M059J (cell line): ENCODE measurements at places on chromosomes 4 and X. TPM values are rescaled to one million over a fixed set of nuclear protein-coding genes. Genes with fewer than 3 reads are reported as not detected.
A peak's percentile ranks its signal among the peaks of the same experiment; 100 is the strongest.

- DNase-seq = no peak
These were observed 16.3 kb upstream of the MAOB start for GRCh38 chrX:43898406-43899035.

DNA sequence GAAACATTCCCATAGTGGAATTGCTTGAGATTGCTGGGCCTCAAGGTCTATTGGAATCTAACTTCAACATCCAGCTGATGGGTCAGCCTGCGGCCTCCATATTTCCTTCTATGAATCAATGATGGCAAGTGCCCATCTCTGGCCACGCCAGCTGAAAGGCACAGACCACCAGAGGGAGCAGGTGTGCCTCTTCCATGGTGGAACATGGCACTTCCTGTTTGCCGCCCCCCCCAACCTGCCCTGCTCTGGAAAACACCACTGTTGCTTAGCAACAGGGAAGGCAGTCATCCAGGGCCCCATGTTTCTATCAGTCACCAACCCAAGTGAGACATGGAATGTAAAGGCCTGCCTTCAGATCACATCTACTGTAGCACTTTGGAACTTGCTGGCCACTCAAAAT is 11.6 kb downstream of the PAGE4 start:
- DNase-seq = peak; percentile 85

GRCh38 chr4:107044170-107044569 is 8.1 kb upstream of the DKK2 start:
- DNase-seq = no peak

DNA sequence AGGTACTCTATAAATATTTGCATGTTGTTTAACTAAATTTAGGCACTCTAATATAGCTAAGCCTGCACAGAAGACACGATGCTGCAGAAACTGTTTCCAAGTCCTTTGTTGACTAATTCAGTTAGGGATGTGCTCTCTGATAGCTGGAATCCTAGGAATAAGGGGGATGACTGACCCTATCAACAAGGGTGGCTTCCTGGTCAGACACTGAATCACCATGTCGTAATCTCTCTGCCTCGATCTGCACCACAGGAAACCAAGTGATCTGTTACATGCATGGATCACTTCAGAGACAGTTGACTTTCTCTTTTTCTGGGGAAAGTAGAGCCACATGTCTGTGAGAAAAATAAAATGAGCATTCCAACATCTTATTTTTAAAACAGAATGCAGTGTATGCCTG is 169.1 kb downstream of the GUCY2F start:
- no peak for DNase-seq

- peak; percentile 92 for DNase-seq
These were observed 406.5 kb downstream of the IQCM start for GRCh38 chr4:149409146-149409545.

FABP2 gene
- total RNA-seq = not detected in 2 replicates

GRCh38 chr4:62023633-62024032 is 823.5 kb downstream of the ADGRL3 start:
- DNase-seq = no peak

GRCh38 chr4:104989371-104989770 is 157.3 kb upstream of the TET2 start:
- DNase-seq = peak; percentile 23

MYOZ2 gene
- total RNA-seq = not detected in 2 replicates

LIMCH1 gene
- 60.5 and 72.8 TPM in 2 replicates for total RNA-seq

DNA sequence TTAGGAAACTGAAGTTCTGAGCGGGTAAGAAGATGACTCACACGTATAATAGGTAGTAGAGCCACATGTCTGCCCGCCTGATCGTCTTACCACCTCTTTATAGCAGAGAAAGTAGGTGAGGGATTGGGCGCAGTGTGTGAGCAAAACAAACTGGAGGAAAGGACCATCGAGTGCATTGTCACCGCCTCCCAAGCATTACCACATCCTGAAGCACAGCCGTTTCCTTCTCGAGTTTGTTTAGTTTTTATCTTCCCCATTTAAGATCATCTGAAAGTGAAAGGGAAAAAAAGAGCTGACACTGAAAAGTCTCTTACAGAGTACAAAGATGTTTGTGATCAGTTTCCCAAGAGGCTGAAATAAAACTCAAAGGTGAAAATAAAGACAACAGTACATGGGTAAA is 14.8 kb downstream of the PDK3 start:
- DNase-seq = no peak

- no peak for DNase-seq
These were observed 1.2 kb upstream of the EFHC2 start for GRCh38 chrX:44344687-44345086.

DNA sequence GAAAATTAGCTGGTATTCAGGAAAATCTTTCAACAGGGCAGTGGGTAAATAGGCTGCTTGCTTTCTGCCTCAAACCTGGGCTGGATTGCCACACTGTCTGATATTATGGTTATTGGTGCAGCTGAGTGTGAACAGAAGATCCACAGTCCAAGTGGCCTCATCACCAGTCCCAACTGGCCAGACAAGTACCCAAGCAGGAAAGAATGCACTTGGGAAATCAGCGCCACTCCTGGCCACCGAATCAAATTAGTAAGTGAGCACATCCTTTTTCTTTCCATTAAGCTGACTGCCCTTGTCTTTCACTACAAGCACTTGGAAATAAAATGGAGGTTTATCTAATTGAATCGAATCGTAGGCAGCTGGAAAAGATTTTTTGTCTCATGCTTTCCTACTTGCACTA is 204.7 kb downstream of the TLL1 start:
- DNase-seq = no peak

APELA gene
- total RNA-seq = 0.17 TPM in 1 of 2 replicates, not detected in the other

DNA sequence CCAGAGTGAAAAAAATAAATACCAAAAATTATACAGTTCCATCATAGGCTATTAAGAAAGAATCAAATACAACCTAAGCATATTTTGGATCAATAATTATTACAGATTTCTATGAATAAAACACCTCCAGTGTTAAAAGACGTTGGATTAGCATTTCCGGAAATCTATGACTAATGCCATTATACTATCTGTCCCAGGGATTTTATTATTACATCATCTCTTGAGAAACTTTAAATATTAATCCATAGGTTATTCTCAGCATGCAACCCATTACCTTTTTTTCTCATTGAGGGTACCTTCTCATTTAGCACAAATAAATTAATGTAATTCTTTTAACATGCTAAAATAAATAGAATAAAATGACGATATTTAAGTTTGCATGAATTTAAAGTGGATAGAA is 44.6 kb downstream of the CXorf58 start:
- no peak for DNase-seq

DNA sequence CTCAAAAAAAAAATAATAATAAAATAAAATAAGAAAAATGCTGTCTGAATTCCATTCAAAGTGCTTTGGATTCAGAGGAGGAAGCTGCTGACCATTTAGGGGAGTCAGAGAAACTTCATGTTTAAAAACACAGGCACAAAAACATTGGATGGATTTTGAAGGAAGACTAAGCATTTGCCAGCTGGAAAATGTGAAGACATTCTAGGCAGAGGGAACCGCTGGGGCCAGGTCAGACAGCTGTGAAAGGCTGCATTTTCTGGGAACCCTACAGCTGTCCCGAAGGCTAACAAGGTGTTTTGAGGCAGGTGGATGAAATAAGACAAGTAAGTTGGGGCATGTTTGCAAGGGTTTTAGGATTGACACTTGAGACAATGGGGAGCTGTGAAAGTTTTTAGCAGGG is 38.6 kb downstream of the ING2 start:
- no peak for DNase-seq

- DNase-seq = no peak
These were observed 1263.6 kb downstream of the C4orf33 start for GRCh38 chr4:130359542-130359941.
